Liver (tissue), 10 donors: ENCODE measurements at places on chromosomes 12 and 14. TPM values are rescaled to one million over a fixed set of nuclear protein-coding genes. Genes with fewer than 3 reads are reported as not detected.
A peak's percentile ranks its signal among the peaks of the same experiment; 100 is the strongest.

GRCh38 chr14:100132903-100133510, 26.4 kb downstream of the DEGS2 start:
- DNase-seq = no peak
- H3K4me3 ChIP-seq = no peak overlapping the region
- no peaks in the 10 kb centered on the region for H3K4me1 ChIP-seq
- H3K27ac ChIP-seq = no peak overlapping the region
- H3K36me3 ChIP-seq = peaks cover 22% of the 10 kb centered on the region

GRCh38 chr12:11885261-11886038, 185.3 kb upstream of the BCL2L14 start:
- H3K27ac ChIP-seq = peak overlapping the region; percentile 33
- no peak overlapping the region for H3K4me3 ChIP-seq
- DNase-seq = no peak
- no peaks in the 10 kb centered on the region for H3K27me3 ChIP-seq

DNA sequence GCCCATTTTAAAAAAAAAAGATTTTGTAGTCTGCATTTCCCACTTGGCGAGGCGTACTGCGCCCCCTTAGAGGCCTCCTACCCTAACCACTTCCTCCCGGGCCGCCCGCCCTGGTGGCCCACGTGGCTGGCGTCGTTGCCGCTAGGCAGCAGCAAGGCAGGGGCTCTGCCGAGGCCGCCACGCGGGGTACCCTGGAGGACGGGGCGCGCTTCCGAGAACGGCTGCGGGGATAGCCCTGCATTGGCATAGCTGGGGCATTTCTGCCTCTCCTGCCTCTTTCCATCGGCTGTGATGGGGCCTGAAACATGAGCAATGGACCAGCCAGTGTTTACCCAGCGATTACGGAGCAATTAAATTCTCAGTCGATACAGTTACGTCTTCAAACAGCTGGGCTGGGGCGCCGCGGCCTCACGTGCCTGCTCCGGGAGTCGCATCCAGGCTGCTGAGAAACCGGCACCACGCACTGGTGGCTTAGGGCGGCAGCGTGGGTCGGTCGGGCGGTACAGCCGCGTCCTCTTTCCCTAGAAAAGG, 38.0 kb downstream of the IQSEC3 start:
- H3K4me3 ChIP-seq = no peak overlapping the region
- H3K27ac ChIP-seq = no peak overlapping the region
- H3K4me1 ChIP-seq = no peaks in the 10 kb centered on the region
- no peaks in the 10 kb centered on the region for H3K36me3 ChIP-seq
- H3K27me3 ChIP-seq = no peaks in the 10 kb centered on the region

DNA sequence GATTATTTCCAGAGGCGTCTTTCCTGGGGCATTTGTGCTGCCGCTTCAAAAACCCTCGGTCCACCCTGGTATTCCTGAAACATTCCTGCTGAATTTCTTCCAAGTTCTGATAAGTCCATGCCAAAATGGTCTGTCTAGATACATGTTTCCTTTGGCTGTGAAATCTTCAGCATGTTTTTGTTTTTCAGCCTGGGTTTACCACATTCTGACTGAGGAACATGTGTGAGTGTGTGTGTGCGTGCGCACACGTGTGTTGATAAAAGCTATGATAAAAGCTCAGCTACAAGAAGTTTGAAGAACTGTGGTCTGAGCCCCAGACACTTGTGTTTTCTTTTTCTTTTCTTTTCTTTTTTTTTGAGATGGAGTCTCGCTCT, 22.4 kb downstream of the ANKRD9 start:
- H3K27ac ChIP-seq = no peak overlapping the region
- DNase-seq = no peak
- no peaks in the 10 kb centered on the region for H3K27me3 ChIP-seq
- H3K36me3 ChIP-seq = no peaks in the 10 kb centered on the region
- no peaks in the 10 kb centered on the region for H3K4me1 ChIP-seq

DNA sequence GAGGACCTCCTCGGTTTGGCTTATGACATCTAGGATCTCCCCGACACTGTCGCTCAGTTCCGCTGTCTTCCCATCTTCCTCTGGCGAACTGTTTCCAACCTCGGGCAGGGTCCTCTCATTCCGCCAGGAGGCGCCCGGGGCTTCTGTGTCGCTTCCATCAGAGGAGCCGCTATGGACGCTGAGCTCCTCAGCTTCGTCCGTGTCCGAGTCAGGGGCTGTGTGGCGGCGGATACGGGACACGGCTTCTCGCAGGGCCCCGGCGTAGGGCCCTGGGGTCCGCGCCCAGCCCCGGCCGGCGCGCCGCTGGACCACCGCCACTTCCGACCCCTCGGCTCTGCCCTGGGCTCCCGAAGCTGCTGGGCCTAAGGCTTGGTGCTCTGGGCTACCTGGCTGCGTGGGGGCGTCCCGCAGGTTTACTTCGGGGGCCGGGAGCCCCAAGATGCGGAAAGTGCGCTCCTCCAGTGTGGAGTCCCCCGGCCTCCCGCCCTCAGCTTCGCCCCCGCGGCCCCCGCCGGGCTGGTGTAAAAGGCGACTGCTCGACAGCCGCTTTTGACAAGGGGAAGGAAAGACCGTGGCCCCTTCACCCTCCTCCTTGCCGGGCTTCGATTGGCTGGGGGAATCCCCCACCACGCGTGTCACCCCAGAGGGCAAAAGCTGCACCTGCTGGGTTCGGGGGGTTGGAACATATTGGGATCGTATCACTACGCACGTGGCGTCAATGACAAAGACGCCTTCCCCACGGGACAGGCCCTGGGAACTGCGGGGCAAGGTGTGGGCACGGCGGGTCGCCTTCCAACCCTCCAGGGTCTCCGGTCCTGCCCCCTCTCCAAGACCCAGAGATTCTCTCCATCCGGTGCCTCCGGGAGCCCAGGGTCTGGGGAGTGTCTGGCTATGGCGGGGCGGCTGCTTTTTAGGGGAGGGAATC, 2.1 kb downstream of the DDN start:
- peak; percentile 76 for DNase-seq
- no peaks in the 10 kb centered on the region for H3K36me3 ChIP-seq
- H3K4me3 ChIP-seq = no peak overlapping the region
- H3K27ac ChIP-seq = no peak overlapping the region
- no peaks in the 10 kb centered on the region for H3K27me3 ChIP-seq
- peaks cover 20% of the 10 kb centered on the region for H3K4me1 ChIP-seq

DNA sequence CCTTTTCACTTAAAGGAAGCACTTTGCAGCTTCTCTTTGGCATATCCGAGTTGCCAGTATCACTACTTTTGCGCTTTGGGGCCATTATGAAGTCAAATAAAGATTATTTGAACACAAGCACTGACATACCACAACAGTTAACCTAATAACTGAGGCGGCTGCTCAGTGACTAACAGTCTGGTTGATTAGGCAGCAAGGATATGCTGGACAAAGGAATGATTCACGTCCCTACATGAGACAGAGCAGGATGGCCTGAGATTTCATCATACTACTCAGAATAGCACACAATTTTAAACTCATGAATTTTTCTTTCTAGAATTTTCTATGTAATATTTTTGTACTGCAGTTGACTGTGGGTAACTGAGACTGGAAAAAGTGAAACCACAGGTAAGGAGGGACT, 56.9 kb upstream of the E2F7 start:
- H3K27me3 ChIP-seq = no peaks in the 10 kb centered on the region
- DNase-seq = no peak
- no peak overlapping the region for H3K27ac ChIP-seq
- no peak overlapping the region for H3K4me3 ChIP-seq
- no peaks in the 10 kb centered on the region for H3K4me1 ChIP-seq

- no peaks in the 10 kb centered on the region for H3K27me3 ChIP-seq
- no peak overlapping the region for H3K27ac ChIP-seq
- H3K36me3 ChIP-seq = no peaks in the 10 kb centered on the region
Observed at GRCh38 chr14:69002069-69002468, 23.0 kb upstream of the ACTN1 start.

- H3K27me3 ChIP-seq = no peaks in the 10 kb centered on the region
- DNase-seq = no peak
- H3K4me1 ChIP-seq = no peaks in the 10 kb centered on the region
- H3K4me3 ChIP-seq = no peak overlapping the region
- H3K27ac ChIP-seq = no peak overlapping the region
Observed at GRCh38 chr12:2239381-2239871, 186.6 kb downstream of the CACNA1C start.

DNA sequence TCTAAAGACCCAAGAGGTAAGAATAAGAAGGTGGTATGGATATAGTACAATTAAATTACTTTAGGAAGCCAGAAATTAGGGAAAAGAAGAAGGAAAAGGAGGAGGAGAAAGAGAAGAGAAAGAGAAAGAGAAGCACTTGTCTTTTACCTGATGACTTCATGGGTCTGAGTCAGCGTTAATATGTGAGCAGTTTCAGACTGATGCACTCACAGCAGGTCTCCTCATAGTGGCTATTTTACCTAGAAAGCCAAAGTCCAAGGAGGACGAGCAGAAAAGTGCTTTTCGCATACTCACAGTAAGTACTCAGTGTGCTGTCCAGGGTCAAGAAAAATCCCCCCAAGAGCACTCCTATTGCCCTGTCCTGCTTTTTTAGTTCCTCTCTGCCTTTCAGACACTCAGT, 222.1 kb downstream of the C12orf42 start:
- H3K27me3 ChIP-seq = no peaks in the 10 kb centered on the region
- H3K4me1 ChIP-seq = no peaks in the 10 kb centered on the region
- no peak overlapping the region for H3K4me3 ChIP-seq
- no peaks in the 10 kb centered on the region for H3K36me3 ChIP-seq
- H3K27ac ChIP-seq = no peak overlapping the region

- H3K27ac ChIP-seq = peak overlapping the region; percentile 92
- H3K36me3 ChIP-seq = no peaks in the 10 kb centered on the region
- H3K27me3 ChIP-seq = no peaks in the 10 kb centered on the region
- DNase-seq = no peak
- H3K4me3 ChIP-seq = peak overlapping the region; percentile 3
Observed at GRCh38 chr14:95523815-95524448, 7.5 kb upstream of the SYNE3 start.

DNA sequence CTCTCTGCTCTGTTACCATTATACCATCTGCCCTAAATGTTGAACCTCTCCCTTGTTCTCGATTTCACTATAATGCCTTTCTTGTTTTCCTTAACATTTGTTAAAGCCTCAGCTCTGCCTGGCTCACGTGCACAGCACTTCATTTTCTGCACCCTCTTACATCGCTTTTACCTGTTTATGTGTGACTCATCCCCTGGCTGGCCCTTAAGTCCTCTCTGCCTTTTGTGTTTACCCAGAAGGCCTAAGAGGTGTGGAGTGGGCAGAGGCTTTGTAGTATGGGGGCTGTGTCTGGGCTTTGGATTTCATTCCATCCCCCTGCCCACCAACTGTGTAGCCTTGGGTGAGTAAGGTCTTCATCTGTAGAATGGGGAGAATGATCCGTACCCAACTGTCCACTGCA, 36.5 kb downstream of the UBE3B start:
- no peak for DNase-seq
- no peaks in the 10 kb centered on the region for H3K27me3 ChIP-seq
- H3K36me3 ChIP-seq = peaks cover 47% of the 10 kb centered on the region
- H3K27ac ChIP-seq = no peak overlapping the region

DNA sequence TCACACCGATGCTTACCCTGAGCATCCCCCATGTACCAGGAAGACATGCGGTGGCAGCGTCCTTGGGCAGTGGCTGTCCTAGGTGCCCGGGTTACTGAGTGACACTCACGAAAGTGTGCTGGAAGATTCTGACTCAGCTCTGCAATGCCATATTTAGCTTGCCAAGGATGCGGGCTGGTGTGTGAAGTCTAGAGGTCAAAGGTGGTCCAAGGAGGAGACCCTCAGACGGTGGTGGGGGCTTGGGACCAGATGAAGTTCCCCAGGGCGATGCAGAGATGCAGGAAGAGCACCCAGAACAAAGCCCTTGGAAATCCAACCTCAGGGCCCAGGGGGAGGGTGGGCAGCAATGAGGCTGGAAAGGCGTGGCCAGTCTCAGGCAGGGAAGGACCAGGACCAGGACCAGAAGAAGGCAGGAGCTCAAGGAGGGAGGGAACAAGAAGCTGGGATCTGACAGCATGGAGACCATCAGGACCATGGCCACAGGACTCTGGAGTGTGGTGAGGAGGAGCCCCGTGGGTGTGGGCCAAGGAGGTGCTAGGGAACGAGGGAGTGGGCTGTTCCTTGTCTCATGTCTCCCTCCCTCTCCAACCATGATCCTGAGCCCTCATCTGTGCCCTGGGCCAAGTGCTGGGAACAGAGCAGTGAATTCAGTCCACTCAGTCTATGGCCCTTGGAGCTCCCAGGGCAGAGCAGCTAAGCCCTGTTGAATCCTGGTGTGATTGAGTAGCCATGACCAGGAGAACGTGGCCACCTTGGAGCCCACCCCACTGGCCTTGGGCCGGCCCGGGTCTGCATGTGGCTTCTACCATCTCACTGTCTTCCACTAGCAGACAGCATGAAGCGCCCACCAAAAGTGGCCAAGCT, 310.1 kb upstream of the DIO3 start:
- DNase-seq = no peak
- H3K4me1 ChIP-seq = no peaks in the 10 kb centered on the region

- H3K27ac ChIP-seq = peak overlapping the region; percentile 92
- H3K27me3 ChIP-seq = no peaks in the 10 kb centered on the region
- no peaks in the 10 kb centered on the region for H3K36me3 ChIP-seq
- peaks cover 9% of the 10 kb centered on the region for H3K4me1 ChIP-seq
- no peak for DNase-seq
- peak overlapping the region; percentile 74 for H3K4me3 ChIP-seq
Observed at GRCh38 chr12:71686658-71687025, 760 bp downstream of the TMEM19 start.

The CIROP gene
- total RNA-seq = not detected

The RERGL gene
- 0.19 TPM for total RNA-seq

The IGF1 gene
- 0.61 TPM for total RNA-seq

The C2CD5 gene
- 25.0 TPM for total RNA-seq

The INHBC gene
- total RNA-seq = 102 TPM

The SMCO3 gene
- total RNA-seq = 0.93 TPM

The PPP1R36 gene
- 0.08 TPM for total RNA-seq
